ENCODE measurements at places on chromosomes 1 and 21.

DNA sequence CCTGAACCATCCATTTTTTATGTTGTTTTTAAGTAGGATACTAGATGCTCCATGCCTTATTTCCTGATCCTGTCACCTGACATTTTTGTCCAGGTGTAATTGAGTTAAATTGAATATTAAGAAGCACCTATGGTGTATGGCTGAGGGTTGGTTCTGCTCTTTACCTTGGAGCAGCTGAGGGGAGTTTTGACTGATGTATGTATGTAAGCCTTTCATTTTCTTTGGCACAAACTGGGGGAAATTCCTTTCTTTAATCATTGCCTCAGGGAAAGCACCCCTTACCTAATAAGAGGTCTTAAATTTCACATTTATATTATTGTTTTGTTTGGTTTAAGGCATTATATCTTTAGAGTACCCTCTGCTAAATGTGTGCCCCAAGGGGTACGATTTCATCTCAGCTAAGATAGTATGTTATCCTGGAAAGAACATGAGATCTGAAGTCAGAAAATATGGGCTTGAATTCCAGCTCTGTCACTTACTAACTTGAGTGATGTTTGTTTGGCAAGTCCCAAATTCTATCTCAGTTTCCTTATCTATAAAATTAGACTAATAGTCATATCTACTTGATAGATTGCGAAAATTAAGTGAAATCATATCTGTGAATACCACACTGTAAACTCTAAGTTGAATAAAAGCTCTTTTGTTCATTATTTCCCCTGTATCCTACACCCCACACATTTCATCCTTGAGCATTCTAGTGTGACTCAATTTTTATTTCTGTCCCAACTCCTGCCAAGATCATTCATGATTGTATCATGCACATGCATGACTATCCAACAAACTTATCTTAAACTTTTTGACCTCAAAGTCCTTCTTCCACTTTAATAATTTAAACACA, 57.7 kb upstream of the NUF2 start:
- no peak for DNase-seq

GRCh38 chr1:11806307-11806936, 431 bp downstream of the CLCN6 start:
- no peak for DNase-seq

DNA sequence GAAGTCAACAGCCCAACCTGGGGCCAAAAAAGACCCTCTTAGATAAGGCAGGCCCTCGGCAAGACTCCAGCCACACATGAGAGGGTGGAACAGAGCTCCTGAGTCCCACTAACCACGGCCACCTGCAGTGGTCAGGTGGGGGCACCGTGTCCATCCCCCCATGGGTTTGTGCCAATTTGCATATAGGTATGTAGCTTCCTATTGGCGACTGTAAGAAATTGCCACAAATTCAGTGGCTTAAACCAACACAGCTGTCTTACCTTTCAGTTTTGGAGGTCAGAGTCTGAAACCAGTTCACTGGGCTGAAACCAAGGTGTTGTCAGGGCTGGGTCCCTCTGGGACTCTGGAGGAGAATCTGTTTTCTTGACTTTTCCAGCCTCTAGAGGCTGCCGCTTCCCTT, 59.3 kb downstream of the COL18A1 start:
- no peak for DNase-seq

DNA sequence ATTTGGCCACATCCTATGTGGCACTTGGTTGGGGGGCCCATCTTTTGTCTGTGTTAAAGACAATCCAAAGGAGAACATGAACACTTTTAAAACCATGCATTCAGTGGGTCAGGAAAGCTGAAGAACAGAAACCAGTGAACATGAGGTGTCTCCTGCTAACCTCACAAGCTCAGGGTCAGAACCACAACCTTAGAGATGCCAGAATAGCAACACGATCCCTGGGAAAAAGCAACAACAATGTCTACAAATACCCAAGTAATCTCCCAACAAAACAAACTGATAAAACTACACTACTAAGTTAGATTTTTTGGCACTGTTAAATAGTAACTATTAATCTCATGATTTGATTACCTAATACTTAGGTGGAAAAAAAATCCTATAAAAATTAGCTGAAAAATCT, 34.1 kb upstream of the GNG4 start:
- DNase-seq, result no peak

Measured in right atrium auricular region (tissue), 2 donors.